ENCODE measurements at places on chromosomes 7 and 10.

DNA sequence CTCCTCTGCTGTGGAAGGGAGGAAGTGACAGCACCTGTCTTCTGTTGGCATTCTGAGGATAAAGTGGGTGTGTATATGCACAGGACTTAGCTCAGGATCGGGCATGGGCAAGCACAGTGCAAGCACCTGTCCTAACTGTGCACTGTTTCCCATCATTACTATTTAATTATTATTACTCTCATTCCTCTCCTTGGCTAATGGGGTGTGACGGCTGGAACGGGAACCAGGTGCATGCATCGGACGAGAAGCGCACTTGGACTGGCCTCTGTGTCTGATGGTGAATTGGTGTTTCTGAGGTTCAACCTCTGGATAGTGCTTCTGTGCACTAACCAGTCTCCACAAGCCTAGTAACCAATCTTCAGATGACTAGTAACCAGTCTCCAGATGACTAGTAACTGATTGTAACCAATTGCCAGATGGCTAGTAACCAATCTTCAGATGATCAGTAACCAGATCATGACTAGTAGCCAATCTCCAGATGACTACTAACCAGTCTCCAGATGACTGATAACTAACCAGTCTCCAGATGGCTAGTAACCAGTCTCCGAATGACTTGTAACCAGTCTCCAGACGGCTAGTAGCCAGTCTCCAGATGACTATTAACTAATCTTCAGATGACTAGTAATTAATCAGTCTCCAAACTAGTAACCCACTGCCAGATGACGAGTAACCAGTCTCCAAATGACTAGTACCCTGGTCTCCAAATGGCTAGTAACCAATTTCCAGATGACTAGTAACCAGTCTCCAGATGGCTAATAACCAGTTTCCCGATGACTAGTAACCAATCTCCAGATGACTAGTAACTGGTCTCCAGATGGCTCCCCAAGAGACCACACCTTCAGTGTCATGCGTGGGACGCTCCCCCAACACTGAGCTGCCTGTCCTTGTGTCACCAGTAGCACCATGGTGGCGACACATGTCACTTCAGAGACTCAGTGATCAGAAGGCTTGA is 85.8 kb downstream of the PAXIP1 start:
- no peak for DNase-seq

- DNase-seq, result no peak
Measured at GRCh38 chr10:123888751-123889150, 2.9 kb downstream of the CPXM2 start.

DNA sequence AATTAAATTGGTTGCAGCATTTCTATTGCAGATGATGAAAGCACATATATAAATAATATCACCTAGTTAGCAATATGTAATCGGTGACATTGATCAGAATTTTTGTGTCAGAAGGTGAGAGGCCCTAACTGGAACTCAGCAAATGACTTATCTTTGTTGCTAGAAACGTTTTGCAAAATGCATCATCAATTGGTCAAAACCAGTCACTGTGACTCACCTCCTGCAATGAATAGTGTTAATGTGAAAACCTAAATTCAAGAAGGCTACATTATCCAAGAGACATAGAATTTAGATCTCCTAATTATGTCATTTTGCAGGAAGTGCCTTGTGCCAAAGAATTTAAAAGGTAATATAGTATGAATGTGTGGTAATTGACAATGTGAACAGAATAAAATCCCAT is 9.8 kb upstream of the PNLIPRP3 start:
- no peak for DNase-seq

- no peak for DNase-seq
Measured at GRCh38 chr10:13271552-13272163, 28.2 kb downstream of the PHYH start.

DNA sequence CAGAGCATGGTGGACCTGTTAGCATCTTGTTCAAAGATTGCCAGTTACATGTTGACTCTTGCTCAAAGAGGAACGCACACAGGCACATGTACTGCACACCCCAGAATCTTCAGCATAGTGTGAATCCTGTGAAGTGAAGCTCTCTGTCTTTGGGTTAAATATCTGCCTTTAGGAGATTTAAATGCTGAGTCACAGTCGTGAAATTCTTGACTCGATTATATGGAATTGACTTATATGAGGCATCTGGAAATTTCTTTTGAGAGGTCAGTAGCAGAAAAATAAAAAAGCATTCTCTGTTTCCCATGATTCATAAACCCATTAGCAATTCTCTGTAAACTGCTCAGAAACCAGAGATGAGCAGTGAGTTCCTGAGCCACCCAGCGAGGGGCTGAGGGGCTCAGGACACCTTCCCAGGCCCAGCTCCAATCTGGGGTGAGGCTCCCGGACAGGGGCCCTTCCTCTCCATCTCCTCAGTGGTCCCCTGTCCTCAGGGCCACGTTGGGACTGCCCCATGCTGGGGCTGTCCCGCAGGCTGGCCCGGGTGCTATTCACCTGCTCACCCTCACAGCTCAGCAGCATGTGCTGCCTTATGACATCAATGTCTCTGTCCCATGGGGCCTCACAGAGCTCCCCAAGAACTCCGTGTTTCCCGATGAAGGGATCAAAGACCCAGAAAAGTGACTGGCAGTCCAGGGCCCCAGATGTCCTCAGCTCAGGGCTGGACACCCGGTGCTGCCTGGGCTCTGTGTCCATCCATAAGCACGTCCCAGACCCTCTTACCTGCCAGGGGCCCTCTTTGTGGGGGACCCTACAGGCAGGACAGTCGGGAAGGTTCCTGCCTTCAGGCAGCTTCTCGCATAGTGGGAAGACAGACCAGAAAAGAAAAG is 50.0 kb upstream of the INSIG1 start:
- no peak for DNase-seq

All from stimulated activated CD8-positive, alpha-beta memory T cell treated with anti-CD3 and anti-CD28 coated beads, Interleukin-4, amount 100 ng/mL, for 1 hour (primary cell).